ENCODE measurements at places on chromosomes 7 and 10.
A peak's percentile ranks its signal among the peaks of the same experiment; 100 is the strongest.

DNA sequence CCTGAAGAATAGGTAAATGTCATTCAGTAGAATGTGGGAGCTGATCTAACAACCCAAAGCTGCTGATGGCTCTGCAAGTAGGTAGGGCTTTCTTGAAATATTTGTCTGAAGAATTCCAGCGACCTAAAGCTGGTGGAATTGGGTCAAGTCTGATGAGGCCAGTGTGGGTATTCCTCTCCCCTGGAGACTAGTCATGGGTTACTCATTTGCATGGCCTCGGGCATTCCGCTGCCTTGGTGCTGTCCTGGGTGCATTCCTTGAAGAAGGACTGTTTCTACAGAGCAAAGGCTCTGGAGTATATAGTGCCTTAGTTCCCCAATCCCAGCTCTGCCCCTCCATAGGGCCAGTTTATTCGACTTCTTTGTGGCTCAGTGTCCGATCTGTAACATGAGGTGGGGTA, 19.2 kb downstream of the PDK4 start:
- peak; percentile 59 for DNase-seq

- no peak for DNase-seq
Observed at GRCh38 chr10:113959383-113959760, 84.3 kb upstream of the ADRB1 start.

- DNase-seq: peak; percentile 2
Observed at GRCh38 chr7:144738708-144739314, 97.0 kb downstream of the TPK1 start.

- peak; percentile 80 for DNase-seq
Observed at GRCh38 chr7:31122649-31123058, 70.5 kb downstream of the ADCYAP1R1 start.

DNA sequence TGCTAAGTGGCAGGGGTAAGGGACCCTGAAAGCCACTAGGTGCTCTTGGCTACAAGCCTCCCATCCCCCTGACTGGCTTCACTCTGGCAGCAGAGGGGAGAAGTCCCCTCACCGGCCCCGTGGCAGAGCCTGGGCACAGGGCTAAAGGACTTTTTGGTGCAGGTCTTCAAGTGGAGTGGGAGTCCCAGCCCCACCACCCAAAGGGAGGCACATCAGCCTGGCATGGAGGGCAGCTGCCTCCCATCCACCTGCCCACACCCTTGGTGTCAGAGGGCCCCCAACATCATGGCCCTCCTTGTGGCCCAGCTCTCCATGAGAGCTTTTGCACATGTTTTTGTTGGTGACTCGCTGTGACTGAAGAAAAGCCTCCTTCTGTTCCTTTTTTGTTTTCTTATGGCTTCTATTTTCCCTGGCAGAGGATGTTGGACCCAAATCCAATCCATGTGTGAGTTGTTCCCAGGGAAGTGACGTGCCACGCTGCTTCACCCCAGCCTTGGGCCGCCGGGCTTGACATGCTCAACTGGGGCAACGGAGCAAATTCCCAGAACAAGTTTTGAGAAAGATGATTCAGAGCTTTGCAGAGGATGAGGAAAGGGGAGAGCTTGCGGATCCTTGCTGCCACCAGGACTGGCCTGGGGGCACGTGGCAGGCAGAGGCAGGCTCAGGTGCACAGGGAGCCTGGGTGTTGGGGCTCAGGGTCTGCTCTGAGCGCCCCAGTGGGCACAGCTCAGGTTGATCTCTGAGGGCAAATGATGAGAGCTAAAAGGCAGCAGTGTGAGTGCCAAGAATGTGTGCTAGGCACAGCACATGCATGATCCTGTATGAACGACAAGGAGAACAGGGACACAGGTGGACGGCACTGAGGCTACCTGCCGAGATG, 1.9 kb upstream of the AEBP1 start:
- DNase-seq: peak; percentile 78

DNA sequence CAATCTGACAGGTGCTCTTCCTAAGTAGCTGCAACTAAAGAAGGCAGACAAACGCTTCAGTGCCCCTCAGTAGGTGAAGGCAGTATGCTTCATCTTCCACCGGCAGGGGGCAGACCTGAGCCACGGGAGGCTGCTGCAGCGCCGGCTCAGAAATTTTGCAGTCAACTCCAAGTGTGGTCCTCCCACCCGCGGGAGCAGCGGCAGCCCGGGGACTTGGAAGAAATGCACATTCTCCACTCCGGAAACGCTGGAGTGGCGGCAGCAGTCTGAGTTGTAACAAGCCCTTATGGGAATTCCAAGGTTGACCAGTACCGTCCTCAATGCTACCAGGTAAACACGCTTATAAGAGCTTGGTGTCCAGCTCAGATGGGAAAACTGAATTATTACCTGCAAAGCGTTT, 3.4 kb downstream of the IGFBP3 start:
- DNase-seq: peak; percentile 81

GRCh38 chr7:92833766-92834506, 2.4 kb downstream of the CDK6 start:
- DNase-seq: peak; percentile 82

DNA sequence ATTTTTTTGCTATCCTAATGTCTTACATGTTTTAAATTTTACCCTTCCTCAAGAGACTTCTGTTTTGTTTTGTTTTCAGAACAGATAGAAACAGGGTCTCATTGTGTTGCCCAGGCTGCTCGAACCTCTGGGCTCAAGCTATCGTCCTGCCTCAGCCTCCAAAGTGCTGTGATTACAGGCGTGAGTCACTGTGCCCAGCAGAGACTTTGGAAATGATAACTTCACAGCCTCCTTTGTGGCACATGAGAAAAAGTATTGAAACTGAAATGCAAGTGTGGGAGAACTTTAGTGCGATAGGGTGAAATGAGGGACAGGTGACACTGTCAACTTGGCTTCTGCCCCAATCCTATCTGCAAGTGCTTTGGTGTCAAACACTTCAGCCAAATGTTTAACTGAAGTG, 21.6 kb downstream of the IRF5 start:
- DNase-seq: no peak

Data from EL (cell line).